ENCODE measurements at places on chromosomes 6 and 20. TPM values are rescaled to one million over a fixed set of nuclear protein-coding genes. Genes with fewer than 3 reads are reported as not detected.
A peak's percentile ranks its signal among the peaks of the same experiment; 100 is the strongest.

CDKN1A gene
- polyA plus RNA-seq, result 22.3 TPM

GRCh38 chr20:58891718-58892140, 39.2 kb downstream of the GNAS start:
- DNase-seq, result peak; percentile 56

GRCh38 chr6:98747273-98747672, 87.1 kb upstream of the POU3F2 start:
- DNase-seq, result no peak

GRM4 gene
- 2.2 TPM for polyA plus RNA-seq

DNA sequence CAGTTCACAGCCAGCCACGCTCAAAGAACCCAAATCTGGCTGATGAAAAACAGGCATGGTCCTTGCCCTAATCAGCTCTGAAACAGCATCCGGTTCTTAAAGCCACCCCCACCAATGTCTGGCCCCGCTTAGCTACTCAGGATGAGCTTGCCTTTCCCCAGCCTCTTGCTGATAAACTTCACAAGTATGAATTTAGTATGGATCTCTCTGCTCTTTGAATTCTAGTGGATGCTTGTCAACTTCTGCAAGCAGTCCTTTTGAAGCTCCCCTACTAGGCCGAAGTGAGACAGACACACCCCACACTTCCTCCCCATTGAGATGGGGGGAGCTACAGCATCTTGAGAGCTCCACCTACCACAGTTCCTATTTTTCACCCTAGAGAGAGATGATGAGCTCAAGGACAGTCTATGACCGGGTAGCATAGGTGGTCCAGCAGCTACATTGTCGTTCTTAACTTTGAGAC, 36.7 kb downstream of the EBF4 start:
- DNase-seq, result no peak
